ENCODE measurements at places on chromosomes 12 and 14.

- DNase-seq, result no peak
Measured at GRCh38 chr12:121523741-121524140, 57.1 kb downstream of the KDM2B start.

GRCh38 chr12:115232455-115233156, 548.6 kb upstream of the TBX3 start:
- DNase-seq, result no peak

GRCh38 chr12:50647031-50647430, 116.9 kb upstream of the ATF1 start:
- DNase-seq, result no peak

- DNase-seq, result no peak
Measured at GRCh38 chr12:132389026-132389425, 59.6 kb upstream of the GALNT9 start.

DNA sequence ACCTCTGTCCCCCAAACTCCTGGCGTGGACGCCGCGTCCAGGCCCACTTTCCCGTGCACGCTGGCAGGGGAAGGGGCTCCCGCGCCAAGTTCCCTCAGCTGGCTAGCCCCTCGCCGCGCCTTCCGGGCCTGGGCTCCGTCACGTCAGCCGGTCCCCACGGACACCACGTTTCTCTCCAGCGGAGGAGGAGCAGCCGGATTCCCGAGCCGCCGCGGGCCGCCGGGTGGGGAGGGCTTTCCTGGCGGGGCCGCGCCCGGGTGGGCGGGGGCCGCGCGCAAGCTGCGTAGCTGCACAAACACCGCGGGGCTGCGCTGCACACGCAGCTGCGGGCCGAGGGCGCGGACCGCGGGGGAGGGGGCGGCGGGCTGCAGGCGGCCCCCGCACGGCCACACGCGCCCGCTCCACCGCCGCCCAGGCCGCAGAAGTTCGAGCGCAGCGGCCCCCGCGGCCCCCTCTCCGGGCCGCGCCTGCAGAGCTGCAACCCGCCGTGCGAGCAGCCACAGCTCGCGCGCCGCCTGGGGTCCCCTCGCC, 45.1 kb upstream of the PNMA1 start:
- no peak for DNase-seq

GRCh38 chr14:50800032-50800431, 30.9 kb downstream of the NIN start:
- DNase-seq, result no peak

DNA sequence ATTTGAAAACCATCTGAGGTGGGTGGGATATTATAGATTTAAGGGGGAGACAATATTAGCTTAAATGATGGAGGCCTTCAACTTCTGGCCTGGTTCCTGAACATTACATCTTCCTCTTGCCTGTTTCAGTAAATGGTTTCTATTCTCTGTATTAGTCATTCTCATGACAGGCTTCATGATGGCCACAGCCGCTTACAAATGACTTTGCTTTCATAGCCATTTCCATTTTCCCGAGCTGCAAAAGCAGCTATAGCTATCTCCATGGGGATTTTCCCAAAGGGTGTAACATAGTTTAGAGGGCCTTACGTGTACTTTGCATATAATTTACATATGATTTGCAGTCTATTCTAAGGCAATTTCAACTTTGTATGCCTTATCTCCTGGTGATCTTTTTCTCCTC, 121.8 kb downstream of the NRXN3 start:
- no peak for DNase-seq

DNA sequence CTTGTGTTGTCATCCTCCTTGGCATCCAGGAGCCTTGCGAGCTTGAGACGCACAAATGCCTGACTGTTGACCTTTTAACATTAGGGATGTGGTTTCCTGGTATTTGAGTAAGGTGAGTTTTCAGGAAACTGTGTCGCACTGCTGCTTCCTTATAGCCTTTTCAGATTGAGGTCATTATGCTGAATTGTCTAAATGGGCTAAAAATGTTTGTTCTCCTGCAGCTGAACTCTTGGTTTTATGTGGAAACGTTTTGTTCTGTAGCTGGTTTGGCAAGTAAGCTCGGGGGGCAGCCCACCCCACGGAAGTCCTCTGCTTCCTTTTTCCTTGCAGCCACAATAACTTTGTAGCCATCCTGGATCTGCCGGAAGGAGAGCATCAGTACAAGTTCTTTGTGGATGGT, 5.7 kb downstream of the PRKAB1 start:
- DNase-seq, result no peak

DNA sequence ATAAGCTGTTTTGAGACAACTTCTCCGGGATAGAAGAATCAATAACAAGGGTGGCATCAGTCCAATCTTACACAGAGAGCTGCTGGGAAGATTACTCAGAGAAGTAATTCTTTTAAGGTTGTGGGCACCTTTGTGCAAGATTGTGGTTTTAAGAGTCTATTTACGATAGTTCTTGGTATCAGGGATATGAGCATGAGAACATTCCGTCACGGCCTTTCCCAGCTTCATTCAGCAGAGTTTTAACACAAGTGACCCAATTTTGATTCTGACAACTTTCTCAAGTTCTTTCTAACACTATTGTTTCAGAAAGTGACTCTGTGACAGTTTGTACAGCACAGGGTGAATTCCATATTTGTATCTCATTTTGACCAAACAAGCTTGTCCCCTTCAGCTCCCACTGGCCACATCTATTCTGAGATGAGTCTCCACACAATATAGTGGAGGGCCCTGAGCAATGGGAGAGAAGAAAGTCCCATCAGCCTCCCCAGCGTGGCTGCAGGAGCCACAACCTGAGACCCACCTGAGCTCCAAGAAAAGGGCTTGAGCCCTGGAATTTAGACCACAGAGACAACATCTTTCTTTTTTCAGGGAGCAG, 869.2 kb downstream of the TMEM121 start:
- no peak for DNase-seq

DNA sequence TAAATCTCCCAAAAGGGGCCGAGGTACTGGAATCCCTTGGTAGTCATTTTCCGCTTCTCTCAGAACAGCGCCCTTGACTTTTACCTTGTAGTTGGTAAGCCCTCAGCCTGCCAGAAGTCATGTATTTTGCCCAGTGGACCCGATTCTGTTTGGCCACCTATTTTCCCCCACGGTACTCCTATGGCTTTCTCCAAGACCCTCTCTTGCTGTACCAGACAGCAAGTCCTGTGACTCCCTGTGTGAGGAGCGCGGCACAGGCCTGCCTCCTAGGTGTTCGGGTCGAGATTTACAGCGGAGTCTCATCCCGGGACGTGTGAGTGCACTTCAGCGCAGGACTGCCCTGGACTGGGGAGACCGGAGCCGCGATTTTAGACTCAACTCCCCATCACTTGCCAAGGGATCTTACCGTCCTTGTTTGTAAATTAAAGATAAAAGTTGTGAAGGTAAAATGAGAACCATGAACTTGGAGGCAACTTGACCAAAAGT, 1.1 kb upstream of the MBD6 start:
- DNase-seq, result no peak

- DNase-seq, result peak; percentile 59
Measured at GRCh38 chr12:9760699-9761418, at the start of gene CD69. Gene CD69 (minus strand): TSS chr12:9760901. CDS start chr12:9760820, 81 bp downstream.

All from stimulated activated CD8-positive, alpha-beta memory T cell treated with anti-CD3 and anti-CD28 coated beads, Interleukin-2, amount 100 ng/mL, for 1 hour (primary cell).